ENCODE measurements at places on chromosomes 1 and 21.
A peak's percentile ranks its signal among the peaks of the same experiment; 100 is the strongest.

DNA sequence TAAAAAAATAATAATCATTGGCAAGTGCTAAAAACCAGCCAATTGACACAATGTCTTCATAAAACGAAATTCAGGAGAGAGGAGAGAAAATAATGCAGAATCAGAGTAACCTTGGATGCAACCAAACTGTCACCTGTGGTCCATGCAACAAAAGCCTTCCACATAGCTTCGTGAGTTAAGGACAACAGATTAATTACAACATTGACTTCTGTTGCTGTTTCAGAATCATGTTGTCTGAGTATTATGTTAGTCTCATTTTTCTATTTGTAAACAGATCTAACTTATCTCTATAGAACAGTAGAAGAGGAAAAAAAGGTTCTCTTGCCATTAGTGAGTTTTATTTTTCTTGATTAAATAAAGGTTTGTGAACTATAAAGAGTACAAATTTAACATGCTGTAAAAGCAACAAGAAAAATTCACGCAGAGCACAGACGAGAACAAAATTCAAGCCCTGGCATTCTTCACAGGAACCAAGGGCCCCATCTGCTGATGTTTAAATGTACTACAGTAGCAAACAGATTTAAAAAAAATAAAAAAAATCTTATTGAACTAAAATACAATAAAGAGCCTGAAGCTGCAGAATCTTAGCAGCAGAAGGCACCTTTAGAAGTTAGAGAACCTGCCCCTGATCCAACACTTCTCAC, 381.1 kb upstream of the PKN2 start:
- DNase-seq: no peak

- no peak for DNase-seq
These were observed 70.8 kb upstream of the LBR start for GRCh38 chr1:225498549-225499136.

GRCh38 chr1:207808911-207809555, 57.2 kb downstream of the CD46 start:
- DNase-seq: no peak

DNA sequence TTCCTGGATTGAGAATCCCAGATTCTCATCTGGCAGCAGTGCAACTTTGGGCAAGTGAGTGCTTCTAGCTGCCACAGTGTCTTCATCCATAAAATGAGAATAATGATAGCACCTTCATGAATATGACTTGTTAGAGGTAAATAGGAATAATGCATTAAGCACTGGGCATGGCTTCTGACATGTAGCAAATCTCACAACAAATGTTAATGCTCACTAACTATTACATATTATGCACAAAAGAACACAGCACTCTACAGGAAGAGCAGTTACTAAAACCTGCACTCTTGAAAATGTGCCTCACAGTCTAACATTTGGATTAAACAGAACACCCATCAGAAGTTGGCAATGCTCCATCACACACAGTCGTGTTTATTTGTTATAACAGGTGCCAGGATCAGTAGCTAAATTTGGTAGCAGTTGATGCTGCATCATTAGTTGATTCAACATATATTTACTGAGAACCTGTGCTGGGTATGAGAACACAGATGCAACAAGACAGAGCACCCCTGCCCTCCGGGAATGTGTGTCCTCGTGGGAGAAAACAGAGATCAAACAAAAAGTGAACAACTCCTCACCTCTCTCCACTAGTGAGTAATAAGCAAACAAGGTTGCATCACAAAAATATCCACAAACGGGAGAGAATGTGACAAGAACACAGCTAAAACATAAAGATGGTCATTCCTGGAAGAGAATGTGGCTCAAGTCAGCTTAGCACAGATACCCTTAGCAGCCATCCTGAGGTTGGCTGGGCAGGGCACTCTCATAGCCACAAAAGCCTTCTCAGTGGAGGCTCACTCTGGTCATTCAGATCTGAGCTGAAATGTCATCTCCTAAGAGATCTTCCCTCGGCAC, 26.2 kb upstream of the LBR start:
- no peak for DNase-seq

- no peak for DNase-seq
These were observed 54.2 kb downstream of the PBX1 start for GRCh38 chr1:164613176-164613575.

DNA sequence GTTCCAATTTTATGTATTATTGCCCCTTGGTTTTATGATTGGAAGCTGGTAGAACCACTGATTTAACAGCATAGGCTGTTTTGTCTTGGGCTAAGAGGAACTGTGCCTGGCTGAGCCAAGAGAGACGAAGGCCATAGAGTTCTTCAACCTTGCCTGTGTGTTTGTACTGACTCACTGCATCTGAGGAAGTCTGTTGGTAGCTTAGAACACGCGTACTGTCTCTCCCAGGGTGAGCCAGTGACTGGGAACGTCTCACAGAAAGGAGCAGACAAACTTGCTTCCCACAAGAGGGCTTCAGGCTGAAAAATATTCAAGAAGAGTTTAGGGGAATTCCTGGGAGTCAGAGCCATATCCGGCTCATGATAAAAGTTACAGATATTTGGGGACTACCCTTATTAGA, 14.9 kb downstream of the TMEM51 start:
- DNase-seq: peak; percentile 3

DNA sequence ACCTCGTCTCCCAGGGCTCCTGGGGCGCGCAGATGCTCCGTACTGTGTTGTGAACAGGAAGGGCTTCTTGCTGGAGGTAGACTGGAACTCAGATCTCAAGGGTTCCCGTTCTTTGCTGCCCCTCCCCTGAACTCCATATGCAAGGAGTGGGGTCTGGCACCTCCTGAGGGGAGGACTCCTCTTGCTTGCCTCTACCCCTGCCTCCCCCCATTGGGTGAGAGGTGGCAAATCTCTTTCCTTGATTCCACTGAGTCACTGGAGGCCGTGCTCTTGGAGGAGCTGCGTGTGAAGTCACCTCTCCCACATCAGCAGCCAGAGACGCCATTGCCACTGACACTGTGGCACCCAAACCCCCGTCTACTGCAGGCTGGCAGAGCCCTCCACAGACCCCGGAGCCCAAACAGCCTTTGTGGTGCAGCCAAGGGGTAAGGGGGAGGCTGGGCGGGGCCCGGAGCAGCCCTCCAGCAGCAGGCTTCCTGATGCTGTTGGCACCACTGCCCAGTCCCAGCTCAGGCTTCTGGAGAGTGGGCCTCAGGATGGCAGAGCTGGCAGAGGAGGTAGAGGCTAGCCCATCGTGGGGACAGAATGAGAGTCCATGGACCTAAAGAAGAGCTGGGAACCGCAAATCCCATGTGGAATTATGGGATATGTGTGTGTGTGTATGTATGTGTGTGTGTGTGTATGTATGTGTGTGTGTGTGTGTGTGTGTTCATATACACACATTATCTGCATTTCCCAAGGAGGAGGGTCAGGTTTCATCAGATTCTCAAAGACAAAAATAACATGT, 104.9 kb upstream of the RUNX3 start:
- no peak for DNase-seq

DNA sequence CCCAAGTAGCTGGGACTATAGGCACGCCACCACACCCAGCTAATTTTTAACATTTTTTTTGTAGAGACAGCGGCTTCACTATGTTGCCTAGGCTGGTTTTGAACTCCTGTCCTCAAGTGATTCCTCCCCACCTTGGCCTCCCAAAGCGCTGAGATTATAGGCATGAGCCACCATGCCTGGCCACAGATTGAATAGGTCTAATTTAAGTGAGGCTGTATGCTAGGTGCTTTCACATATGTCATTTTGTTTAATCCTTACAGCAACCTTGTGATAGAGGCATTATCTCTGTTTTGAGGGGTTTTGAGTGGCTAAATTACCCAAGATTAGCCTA, 7.2 kb downstream of the INTS3 start:
- DNase-seq: no peak

- DNase-seq: no peak
These were observed 778.1 kb upstream of the TMPRSS15 start for GRCh38 chr21:19181604-19182140.

GRCh38 chr1:14939527-14940284, 213.8 kb upstream of the TMEM51 start:
- DNase-seq: no peak

GRCh38 chr21:32403201-32403777, 9.2 kb upstream of the EVA1C start:
- peak; percentile 76 for DNase-seq

DNA sequence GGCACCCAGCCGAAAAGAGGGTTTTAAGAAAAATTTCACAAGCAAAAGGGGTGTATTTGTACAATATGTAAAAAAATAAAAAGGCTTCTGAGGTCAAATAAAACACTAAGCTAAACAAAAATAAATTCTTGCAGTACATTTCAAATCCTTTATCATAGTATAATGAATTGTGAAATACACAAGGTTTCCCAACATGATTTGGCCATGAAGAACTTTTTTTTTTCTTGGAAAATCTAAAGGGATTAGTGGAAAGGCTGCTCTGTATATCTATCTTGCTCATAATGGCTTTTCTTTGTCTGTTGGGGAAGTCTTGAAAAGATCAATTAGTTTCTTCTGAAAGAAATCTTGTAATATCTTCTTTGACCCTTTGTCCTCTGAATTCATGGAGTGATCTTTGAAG, 593.4 kb downstream of the PLPP3 start:
- no peak for DNase-seq

DNA sequence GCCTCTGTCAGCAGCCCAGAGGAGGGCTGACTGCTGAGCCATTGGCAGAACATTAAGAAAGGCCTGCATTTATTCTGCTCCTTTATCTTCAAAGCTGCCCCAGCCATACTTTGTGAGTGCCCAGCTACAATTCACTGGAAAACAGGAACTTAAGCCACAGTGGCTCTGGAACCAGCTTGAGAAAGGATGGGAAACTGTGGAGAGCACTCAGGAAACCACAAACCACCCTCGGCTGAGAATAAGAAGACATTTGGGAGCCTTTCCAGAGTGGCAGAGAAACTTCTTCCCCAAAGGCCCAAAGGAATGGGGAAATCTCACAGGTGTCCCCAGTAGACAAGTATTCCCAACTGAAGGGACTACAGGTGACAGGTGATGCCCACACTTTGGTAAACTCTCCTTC, 1.8 kb downstream of the LAMB3 start:
- no peak for DNase-seq

- peak; percentile 51 for DNase-seq
These were observed 66.3 kb upstream of the DIRAS3 start for GRCh38 chr1:68116643-68117235.

- no peak for DNase-seq
These were observed 2.0 kb downstream of the EDEM3 start for GRCh38 chr1:184752656-184753055.

DNA sequence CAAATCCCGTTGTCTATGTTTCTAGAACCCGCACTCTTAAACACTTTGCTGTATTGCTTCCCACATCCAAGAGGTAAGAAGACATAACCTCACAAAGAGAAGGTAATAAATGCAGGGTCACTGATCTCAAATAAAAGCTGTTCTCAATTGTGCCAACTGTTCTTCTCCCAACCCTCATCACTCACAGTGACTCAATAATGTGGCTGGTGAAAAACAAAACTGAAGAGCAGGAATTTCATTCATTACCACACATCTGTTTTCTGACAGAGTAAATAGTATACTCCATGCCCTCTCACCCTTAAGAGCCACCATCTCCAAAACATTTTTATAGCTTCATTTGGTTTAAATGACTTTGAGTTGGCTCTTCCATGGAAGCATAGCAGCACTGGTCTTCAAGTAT, 6.2 kb upstream of the ERICH3 start:
- DNase-seq: no peak

- DNase-seq: no peak
These were observed 171.0 kb downstream of the VAV3 start for GRCh38 chr1:107793896-107794453.

DNA sequence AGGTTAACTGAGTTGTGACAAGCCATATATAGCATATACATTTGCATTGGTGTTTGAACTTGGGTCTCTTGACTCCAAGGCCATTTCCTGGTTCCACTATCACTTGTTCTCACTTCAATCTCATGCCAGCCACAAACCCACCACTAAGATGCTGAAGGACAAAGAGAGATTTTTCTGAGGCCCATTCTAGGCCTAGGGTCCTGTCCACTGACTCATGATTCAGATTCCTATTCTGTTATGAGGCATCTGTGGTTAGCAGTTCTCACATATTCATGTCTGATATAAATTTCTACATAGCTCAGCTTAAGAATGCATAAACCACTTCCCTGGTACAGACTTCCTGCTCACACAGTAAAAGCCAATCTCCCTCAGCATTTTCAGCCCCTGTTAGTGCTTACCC, 326.1 kb upstream of the BEND5 start:
- DNase-seq: peak; percentile 1

- DNase-seq: no peak
These were observed 17.7 kb upstream of the PROX1 start for GRCh38 chr1:213969958-213970555.

GRCh38 chr21:37365517-37366481, 774 bp upstream of the DYRK1A start:
- DNase-seq: peak; percentile 50

- no peak for DNase-seq
These were observed 108.6 kb downstream of the SIM2 start for GRCh38 chr21:36807422-36807928.

- peak; percentile 52 for DNase-seq
These were observed 159.8 kb downstream of the RUNX1 start for GRCh38 chr21:34889320-34889675.

DNA sequence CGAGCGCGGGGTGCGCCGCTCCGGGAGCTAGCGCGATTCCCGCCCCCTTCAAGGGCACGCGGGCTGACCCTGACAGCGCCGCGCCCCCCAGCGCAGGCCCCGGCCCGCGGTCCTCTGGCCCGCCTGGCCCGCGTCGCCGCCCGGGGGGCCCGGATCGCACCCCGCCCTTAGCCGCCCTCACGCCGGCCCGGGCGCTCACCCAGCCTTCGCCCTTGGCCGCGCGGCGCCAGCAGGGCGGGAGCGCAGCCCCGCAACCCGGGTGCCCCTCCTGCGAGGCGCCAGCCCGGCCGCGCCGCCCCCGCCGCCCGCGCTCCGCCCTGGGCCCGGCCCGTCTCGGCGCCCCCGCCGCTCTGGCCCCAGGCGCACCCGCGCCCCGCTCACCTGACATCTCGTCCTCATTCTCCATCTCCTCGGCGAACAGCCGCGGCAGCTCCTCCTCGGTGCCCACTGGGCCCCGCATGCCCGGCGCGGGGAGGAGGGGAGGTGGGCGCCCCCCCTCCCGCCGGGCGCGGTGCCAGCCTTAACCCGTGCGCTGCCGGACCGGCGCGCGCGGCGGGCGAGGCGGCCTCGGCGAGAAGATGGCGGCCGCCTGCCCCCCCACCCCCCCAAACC, 451 bp downstream of the CHD5 start:
- DNase-seq: no peak

- DNase-seq: no peak
These were observed 101.2 kb downstream of the FNBP1L start for GRCh38 chr1:93549131-93549530.

- no peak for DNase-seq
These were observed 34.7 kb downstream of the PRRX1 start for GRCh38 chr1:170698301-170699275.

GRCh38 chr1:235955777-235956176, 89.1 kb upstream of the LYST start:
- no peak for DNase-seq

- DNase-seq: no peak
These were observed 21.2 kb downstream of the PADI6 start for GRCh38 chr1:17393230-17393629.

GRCh38 chr1:238346340-238346739, 455.6 kb upstream of the ZP4 start:
- no peak for DNase-seq

GRCh38 chr1:180981596-180982387, 40.9 kb downstream of the STX6 start:
- peak; percentile 7 for DNase-seq

All from CD4-positive, alpha-beta T cell treated with Interleukin-2 at 100 ng/mL for 4 hours (primary cell).